MV-4-11 (cell line): ENCODE measurements at places on chromosomes 3 and 15.
A peak's percentile ranks its signal among the peaks of the same experiment; 100 is the strongest.

DNA sequence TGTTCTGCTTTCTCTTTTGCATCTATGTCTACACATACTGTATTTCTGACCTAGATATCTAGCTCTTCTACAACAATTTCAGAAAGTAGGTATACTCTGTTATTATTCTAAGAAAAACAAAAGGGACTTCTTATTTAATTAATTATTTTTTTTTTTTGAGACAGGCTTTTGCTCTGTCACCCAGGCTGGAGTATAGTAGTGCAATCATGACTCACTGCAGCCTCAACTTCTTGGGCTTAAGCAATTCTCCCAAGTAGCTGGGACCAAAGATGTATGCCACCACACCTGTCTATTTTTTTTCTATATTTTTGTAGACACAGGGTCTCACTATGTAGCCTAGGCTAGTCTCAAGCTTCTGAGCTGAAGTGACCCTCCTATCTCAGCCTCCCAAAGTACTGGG lies 130.6 kb downstream of the MBNL1 start:
- peak; percentile 45 for DNase-seq

DNA sequence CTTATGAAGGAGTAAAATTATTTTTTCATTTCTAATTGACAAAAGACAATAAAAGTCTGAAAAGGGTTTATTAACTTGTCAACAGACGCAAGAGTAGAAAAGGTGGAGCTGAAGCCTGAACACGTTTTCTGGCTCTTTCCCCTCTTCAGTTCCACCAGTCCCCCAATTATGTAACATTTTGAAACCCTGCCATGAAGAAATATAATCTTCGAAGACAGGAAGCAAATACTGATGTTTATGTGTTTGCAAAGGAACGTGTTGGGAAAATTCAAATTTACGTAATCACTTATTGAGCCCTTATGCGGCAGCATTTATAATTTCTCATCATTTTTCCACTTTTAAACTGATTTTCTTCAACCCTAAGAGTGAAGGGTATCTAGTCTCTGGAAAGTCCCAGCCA lies 767 bp downstream of the AP3S2 start:
- DNase-seq: peak; percentile 9

DNA sequence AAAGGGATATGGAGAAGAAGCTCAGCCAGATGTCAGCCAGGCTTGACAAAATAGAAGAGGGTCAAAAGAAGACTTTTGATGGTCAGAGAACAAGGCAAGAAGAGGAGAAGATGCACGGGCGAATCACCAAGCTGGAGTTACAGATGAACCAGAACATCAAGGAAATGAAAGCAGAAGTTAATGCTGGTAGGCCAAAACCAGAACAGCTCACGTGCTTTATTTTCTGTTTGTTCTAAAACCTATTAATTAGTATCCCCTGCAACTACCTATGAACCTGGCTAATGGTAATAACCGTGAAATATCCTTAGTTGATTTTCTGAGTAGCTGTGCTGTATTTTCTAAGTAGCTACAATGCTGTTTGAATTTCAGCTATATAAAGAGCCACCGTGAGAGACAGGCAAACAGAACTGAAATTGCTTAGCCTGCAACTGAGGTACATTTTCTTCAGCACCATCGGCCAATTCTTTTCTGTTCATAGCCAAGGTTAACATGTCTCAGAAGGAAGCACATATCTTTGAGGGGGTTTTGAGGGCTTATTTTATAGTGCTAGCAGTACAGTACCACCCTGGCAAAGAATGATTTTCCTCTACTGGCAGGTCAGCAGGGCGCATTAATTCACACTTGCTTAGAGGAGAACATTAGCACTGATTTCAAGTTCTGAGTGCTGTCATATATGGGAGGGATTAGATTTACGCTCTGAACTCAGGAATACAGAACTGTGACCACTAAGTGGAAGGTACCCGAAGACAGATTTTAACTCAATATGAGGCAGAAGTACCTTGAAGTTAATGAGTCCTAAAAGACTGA lies 78.9 kb downstream of the FAM81A start:
- DNase-seq: peak; percentile 53

GRCh38 chr3:115204475-115204874 lies 57.4 kb upstream of the ZBTB20 start:
- no peak for DNase-seq

GRCh38 chr15:99604865-99605264 lies 39.1 kb downstream of the MEF2A start:
- DNase-seq: no peak

DNA sequence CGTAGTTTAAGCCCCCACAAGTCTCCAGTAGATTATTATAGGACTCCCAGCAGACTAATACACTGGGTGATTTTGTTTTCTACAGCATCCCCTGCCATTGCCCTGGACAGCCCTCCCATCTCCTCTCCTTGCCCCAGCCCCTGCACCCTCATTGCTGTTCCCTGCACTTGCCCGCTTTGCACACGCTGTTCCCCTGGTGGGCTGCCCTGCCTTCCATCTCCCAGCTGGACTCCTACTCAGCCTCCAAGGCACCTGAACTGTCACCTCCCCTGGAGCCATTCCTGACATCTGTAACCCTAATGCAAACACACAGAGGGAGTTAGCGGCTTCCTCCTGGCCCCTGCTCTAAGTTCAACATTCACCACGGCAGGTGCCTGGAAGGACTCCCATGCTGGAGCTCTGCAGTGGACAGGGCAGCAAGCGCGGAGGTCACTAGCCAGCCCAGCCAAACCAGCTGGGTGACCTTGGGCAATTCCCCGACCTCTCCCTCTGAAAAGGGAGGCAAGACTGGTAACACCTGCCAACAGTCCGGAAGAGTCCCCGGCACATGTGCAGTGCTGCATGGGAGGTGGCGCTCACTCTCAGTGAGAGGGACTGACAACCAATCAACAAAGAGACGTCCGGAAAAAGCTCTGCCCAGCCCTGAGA lies 38.8 kb upstream of the IQSEC1 start:
- no peak for DNase-seq

- peak; percentile 32 for DNase-seq
Observed at GRCh38 chr3:138066383-138066782, 49.0 kb downstream of the DZIP1L start.

- no peak for DNase-seq
Observed at GRCh38 chr3:52771702-52772101, 962 bp upstream of the NEK4 start.

DNA sequence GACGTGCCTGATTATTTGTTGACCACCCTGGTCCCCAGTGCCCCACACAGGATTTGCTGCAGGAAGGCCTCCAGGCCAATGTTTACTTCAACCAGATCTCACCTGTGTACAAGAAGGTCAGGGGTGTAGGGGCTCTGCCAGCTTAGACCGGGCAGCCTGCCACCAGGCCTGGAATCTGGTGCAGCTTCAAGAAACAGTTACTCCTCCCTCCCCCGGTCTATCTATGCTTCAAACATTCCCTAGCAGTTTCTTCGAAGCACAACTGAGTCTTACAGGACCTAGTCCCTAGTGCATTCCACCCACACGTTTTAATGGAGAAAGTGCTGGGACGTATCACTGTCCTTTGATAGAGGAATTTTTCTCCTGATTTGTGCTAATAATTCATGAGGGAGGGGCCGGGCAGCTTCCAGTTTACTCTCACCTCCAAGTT lies 8.0 kb downstream of the SH3BP5 start:
- no peak for DNase-seq

DNA sequence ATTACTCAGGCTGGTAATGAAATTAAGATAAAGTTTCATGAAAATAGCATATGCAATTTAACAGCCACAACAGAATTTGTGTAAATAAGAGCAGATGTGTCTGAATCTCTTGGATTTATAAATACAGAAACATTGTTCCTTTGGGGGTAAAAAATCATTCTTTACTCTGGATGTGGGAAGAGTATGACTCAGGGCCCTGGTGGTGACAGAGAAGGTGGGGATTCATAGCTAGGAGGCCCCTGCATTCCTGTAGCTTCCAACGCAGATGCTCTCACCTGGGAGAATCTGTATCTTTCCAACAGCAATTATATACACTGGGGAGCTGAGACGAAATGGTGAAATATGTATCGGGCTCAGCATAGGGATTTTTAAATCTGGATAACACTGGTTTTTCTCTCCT lies 167.6 kb upstream of the CADPS start:
- DNase-seq: no peak
